Astrocyte (in vitro differentiated cells and primary cell): ENCODE measurements at places on chromosomes 11 and 22.

- no peak for DNase-seq
Observed at GRCh38 chr11:27274854-27275395, 88.1 kb downstream of the CCDC34 start.

GRCh38 chr11:107830915-107831540 is 27.6 kb downstream of the SLC35F2 start:
- DNase-seq, result no peak

- no peak for DNase-seq
Observed at GRCh38 chr11:133818302-133818701, 27.0 kb downstream of the SPATA19 start.

DNA sequence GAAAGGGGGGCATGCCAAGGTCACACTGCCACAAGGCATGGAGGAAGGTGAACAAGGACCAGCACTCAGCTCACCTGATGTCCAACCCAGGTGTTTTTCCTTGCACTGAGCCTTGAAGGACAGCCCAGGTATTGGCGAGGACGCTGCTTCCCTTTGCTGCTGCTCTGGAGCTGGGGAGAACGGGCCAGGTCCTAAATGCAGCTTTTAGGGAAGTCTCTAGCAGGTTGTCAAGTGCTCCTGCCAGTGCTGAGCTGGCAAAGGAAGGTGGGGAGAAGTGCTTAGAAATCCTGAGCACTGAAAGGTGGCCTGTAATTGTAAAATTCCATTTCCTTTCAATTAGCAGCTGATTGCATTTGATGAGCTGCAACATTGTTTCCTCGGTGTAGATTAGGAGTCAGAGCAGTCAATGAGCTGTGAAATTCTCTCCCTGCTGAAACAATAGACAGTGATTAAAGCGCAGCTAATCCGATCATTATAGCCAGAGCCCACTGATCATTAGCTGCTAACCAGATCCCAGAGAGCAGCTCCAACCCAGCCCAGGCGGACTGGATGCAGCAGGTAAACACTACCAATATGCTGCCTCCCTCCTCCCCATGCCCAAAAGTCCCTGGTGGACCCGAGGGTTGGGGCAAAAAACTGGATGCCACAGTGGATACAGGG is 507.6 kb downstream of the INSC start:
- DNase-seq, result no peak

- DNase-seq, result peak; percentile 80
Observed at GRCh38 chr11:109960831-109961230, 132.4 kb upstream of the ZC3H12C start.

- no peak for DNase-seq
Observed at GRCh38 chr11:95232666-95233065, 1.7 kb upstream of the SESN3 start.

- DNase-seq, result no peak
Observed at GRCh38 chr11:73963861-73964260, 13.0 kb downstream of the DNAJB13 start.

DNA sequence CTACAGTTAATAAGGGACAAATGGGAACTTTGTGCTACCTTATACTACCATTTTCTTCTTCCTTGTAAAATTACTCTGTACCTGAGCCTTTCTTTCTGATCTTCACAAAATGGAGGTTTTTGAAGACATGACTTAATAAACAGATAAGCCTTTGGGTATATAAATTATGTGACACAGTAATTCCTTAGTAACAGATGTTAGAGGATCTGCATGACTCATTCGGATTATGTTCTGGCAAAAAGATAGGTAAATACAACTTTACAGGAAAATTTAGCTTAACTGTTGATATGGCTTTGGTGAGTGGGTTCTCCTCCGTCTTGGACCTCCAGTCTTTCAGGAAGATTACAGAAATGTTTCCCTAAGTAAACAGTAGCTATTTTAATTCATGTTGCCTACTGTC is 61.8 kb downstream of the BID start:
- peak; percentile 57 for DNase-seq

GRCh38 chr22:40479887-40480538 is 109.6 kb downstream of the SGSM3 start:
- no peak for DNase-seq

DNA sequence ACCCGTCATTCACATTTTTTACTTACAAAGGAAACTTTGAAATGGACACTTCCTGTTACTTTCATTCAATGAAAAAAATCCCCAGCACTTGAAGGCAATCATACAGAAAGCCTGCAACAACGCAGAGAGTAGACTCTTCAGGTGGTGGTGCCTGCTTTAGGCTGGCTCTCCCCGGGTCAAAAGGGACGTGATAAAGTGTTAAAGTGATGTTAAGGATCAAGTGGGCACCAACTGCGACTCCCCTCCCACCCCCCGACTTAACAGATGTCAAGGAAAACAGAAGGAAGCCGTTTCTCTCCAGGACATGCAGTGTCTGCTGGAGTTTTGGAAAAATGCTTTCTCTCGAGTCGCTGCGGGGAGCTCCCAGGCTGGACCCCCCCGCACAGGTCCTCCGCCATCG is 414 bp upstream of the PNPLA3 start:
- no peak for DNase-seq

GRCh38 chr11:47245611-47246357 is 2.8 kb downstream of the ACP2 start:
- no peak for DNase-seq

DNA sequence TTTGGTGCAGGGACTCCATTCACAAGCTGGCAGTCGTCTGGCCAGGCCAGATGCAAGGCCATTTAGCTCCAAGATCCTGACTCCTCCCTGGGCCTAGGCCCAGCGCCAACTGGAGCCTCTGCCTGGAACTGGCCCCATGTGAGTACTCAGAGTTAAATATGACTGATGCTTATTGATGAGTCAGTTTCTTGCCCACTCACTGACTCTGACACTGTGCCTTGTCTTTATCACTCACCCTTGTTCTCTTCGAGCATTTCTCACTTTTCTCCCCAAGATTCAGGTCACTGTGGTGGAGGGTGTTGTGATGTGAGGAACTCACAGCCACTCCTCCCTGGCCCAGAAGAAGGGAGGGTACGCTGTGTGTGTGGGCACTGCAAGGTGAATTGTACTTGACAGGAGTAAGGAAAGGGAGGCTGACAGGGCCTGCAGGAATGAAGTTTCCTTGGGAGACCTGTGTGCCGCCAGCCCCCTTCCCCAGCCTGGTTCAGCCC is 23.2 kb upstream of the ST3GAL4 start:
- DNase-seq, result peak; percentile 82

DNA sequence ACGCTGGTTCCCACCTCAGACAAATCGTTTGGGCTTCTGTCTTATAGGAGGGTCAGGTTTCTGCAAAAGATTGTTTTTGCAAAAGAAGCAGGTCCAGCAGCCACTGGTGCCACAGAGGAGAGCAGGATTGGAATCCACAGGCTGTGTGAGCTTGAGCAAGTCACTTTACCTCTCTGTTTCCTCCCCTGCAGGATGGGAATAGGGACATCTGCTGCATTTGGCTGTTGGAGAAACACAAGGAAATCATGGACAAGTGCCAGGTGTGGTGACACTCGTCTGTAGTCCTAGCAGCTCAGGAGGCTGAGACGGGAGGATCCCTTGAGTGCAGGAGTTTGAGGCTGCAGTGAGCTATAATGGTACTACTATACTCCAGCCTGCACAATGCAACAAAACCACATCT is 422.6 kb downstream of the MN1 start:
- DNase-seq, result no peak

GRCh38 chr22:35921777-35922176 is 106.8 kb downstream of the RBFOX2 start:
- peak; percentile 82 for DNase-seq

GRCh38 chr11:128135451-128135850 is 451.9 kb downstream of the ETS1 start:
- peak; percentile 89 for DNase-seq

DNA sequence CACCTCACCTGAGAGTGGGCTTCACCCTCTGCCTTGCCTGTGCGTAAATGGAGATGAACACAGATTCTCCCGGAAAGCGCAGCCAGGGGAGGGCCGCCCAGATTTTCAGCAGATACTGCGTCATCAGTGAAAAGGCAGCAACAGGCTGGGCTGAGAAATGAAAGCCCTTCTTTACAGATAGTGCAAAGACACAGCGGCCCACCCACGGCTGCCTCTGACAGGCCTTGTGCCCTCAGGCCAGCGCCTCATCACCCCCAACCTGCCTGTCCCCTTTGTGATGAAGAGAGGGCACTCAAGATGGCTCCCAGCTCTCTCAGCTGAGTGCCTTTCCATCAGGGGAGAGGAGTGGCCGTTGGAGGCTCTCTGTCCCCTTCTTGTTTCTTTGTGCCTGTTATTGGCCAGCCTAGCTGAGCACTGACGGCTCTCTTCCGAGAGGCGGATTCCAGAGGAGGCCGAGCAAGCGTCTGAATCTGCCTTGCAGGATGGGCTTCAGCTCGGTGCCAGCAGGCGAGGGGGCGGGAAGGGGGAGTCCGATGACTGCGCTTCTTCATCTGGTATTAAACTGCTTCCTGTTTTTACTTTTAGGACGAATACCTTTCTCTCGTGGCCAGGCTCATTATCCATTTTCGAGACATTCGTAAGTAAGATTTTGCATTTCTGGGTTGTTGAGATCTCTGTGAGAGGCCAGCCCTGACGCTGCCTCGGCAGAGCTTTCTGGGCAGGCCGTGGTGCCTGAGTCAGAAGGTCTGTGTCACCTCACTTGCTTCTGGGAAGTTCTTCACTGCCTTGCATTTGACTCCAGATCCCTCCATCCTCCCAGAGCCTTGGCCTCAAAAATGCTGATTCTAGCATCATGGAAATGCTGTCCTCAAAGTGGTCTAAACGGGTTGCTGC is 43.7 kb downstream of the MED15 start:
- DNase-seq, result peak; percentile 79

DNA sequence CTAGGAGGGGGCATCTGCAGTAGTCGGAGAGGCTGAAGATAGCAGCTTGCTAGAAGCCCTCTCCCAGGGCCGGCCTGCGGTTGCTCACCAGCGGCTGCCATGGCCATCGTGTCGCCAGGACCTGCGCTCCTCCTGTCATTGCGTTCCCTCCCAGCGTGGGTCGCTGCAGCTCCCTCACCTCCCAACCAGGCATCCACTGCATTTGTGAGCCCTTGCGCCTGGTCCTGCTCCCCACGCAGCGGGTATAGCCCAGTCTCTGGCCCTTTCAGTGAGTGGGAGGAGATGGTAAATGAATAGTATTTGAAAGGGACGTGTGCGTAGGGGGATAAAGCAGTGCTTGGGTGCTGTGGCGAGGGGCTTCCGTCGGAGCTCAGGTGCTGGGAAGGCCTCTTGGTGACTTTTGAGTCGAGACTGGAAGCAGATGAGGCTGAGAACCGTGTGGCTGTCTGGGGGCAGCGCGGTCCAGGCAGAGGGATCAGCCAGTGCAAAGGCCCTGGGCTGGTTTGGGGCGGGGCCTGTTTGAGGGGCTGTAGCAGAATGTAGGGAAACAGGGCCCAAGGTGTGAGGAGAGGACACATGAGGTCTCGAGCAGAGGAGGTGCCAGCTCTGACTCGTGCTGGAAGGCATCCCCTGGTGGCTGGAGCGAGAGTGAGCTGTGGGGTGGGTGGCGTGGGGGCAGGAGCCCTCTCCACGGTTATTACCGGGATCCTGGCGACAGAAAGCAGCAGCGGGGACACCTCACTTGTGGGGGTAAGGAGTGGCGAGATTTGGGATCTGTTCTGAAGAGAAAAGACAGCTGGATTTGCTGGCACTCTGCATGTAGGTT is 39.3 kb downstream of the LRP5 start:
- DNase-seq, result no peak

GRCh38 chr22:19871023-19871844 is 16.6 kb upstream of the GNB1L start:
- no peak for DNase-seq

- DNase-seq, result no peak
Observed at GRCh38 chr11:839875-840617, 2.3 kb downstream of the POLR2L start.

DNA sequence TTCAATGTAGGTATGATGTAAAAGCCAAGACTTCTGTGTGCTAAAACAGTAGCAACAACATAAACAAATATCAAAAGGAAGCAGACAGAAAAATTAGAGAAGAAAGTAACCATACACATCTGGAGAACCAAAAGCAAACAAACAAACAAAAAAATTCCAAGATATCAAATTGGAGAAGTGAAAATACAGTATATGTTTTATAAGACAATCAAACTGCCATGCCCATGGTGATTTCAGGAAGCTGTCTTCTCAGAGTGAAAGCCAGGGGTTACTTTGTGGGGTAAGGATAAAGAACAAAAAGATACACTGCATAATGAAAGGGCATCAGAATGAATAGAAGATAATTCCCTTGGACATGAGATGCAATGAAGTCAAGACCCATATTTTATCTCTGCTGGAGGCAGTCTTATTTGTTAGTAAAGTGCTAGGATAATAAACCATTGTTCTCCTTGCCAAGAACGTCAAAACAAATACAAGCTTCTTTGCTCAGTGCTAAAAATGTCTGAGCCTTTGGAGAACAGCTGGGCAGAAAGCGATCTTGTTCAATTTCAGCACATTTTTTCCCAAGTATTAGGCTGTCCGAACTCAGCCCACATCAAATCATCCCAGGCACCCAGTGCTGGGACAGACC is 38.1 kb upstream of the LDLRAD3 start:
- DNase-seq, result no peak

DNA sequence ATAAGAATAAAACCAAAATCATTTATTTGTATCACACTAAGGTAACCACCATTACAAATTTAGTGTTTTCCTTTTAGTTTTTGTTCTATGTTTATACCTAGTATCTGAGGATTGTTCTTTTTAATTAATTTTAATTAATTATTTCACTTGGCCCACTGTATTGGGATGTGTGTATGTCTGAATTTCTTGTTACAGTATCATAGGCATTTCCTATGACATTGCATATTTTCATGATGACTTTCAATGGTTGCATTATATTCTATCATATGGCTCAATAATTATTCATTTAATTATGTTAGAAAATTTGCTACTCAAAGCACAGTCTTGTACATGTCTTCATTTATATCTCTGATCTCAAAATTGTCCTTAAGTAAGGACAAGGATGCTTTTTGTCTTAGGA is 41.0 kb downstream of the C11orf71 start:
- no peak for DNase-seq

DNA sequence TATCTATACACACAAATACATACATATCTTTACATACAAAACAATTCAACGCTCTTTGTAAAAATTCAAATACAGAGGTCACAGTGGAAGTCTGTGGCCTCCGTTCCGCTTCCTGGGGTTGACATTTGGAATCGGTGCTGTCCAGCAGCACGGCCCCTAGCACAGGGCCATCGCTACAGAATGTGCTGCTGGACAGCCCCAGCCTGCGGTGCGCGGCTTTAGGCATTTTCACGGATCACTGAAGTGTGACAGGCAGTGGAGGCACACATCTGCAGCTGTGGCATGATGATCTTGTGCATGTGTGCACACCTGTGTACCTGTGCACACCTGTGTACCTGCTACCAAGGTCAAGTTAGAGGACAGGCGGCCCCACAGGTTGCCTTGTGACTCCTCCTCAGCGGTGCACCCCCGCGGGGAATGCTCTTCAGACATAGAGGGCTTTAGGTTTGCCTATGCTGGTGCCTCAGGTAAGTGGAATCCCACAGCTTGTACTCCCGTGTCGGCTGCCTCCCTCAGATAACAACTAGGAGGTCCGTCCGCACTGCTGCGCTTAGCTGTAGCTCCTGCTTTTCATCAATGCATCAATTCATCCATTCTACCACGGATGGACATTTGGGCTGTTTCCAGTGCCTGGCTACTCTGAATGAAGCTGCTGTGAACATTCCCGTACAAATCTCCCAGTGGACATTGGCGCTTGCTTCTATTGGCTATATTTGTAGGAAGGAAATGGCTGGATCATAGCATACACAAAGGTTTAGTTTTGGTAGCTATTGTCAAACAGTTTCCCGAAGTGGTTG is 29.9 kb downstream of the GAL start:
- DNase-seq, result no peak

- peak; percentile 97 for DNase-seq
Observed at GRCh38 chr11:27213232-27213660, 149.8 kb downstream of the CCDC34 start.

- DNase-seq, result no peak
Observed at GRCh38 chr11:16352707-16353106, 3.6 kb downstream of the SOX6 start.
